GM19239 (cell line): ENCODE measurements at places on chromosomes 6 and 20.
A peak's percentile ranks its signal among the peaks of the same experiment; 100 is the strongest.

- peak; percentile 61 for DNase-seq
Measured at GRCh38 chr20:45373353-45374100, 4.6 kb downstream of the TP53TG5 start.

DNA sequence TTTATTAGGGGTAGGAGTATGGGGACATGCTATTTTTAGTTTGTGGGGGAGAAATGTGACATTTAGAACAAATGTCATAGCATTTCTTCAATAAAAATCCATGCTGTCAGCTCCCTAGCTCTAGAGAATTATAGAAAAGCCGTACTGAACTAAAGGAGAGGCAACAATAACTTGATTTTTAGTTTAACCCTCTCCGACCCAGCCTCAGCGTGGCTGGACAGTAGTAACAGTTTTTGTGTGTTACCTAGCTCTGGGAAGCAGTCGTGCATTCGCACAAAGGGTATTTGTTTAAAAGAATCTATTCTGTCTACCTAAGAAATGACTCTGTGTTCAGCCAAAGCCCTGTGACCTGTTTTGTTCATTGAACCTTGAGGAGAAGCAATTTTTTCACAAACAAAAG is 442.4 kb upstream of the SOX4 start:
- no peak for DNase-seq

DNA sequence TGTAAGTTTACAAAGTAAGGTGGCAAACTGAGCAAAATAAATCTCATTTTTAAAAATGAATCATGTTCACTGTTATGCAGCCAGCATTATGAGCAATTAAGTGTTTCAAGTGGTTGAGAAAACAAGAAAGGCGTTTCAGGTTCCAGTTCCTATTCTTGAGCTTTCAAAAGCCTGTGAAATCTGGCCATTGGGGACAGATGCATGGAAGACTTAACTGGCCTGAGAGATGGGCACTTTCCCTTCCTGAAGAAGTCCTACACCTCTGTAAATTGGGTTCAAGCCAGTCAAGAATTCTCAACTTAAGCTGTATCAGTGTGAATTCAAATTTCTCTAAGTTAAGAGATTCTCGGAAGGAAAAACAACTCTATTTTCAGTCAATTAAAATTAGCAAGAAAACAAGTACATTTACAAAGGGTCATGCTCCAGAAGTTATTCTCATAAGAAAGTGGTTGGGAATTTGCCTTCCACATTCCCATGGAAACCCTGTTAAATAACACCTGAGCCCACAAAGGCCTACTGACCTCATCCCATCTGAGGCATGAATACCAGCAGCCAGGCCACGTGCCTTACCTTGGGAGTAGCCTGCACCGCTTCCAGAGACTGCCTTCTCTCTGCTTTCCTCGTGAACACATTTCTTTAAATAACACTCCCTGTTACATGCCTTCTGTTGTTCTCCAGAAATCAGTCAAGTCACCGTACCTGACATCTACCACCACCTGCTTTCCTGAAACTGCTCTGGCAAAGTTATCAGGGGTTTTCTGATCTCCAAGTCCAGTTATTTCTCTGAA is 19.4 kb downstream of the MAP3K5 start:
- DNase-seq, result no peak

DNA sequence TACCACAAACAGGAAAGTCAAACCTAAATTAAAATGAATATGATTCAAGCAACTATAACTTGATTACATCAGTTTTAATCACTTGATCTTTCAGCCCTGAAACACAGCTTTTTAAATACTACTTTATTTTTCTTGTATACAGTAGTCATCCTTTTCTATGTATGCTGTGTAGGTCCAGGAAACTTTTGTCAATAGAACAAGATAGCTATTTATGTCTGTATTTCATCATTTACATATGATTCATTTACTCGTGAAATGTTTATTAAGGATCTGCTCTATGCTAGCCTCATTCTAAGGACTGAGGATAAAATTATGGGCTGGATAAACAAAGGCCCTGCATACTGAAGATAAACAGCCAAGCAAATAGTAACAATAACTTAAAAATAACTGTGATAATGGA is 930.2 kb downstream of the TFAP2A start:
- DNase-seq, result no peak

GRCh38 chr20:16049529-16050093 is 523.6 kb downstream of the KIF16B start:
- DNase-seq, result no peak

DNA sequence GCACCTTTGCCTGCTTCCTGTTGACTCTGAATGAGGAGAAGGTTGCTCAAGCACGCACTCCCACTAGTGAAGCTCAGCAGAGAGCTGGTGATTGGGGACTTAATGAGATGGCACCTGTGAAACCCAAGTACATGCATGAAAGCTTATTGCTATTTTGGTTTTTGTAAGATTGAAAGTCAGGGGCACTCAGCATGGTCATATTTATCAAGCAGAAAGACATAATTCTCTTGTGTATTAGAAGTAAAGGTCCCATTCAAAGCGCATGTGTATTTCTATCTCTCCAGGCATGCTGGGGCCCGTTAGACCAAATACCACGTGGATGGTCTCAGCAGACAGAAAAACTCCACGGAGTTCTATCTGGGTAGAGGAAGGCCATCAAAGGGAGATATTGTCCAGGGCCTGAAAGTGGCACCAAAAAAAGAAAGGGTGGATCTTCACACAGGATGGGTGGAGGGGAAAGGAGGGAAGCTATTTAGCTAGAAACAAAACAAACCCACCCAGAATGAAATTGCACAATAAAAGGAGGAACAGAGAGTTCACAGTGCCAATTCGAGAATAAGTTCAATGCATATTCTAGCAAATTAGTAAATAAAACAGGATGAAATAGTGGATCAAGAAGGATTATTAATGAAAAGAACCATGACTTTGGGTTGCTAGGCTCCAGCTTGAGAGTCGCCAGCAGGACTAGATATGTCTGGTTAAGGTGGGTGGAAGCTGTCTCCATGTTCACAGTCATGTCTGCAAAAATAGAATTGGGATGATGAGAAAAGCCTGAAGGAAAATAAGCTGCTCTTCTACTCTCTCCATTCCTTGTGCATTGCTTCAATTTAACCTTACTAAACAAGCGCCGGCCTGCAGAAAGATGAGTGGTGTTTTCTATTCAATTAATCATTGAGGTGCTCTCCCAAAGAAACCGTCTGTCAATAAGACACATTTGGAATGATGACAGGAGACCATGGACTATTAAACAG is 224.9 kb upstream of the DTNBP1 start:
- DNase-seq, result no peak
